ENCODE measurements at places on chromosomes 4 and X.
A peak's percentile ranks its signal among the peaks of the same experiment; 100 is the strongest.

GRCh38 chr4:951594-952468 lies 19.6 kb downstream of the TMEM175 start:
- DNase-seq = no peak

DNA sequence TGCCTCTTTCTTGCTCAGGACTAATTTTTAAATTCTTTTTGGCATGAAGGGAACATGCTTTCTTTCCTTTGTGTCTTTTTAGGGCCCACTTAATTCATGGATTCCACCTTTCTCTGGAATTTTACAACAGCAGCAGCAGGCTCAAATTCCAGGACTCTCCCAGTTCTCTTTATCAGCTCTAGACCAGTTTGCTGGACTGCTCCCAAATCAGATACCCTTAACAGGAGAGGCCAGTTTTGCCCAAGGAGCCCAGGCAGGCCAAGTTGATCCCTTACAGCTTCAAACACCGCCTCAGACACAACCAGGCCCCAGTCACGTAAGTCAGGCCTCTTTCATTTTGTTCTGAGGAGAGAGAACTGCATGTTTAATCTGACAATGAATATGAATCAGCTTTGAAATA lies 2.3 kb downstream of the ODAM start:
- no peak for DNase-seq

DNA sequence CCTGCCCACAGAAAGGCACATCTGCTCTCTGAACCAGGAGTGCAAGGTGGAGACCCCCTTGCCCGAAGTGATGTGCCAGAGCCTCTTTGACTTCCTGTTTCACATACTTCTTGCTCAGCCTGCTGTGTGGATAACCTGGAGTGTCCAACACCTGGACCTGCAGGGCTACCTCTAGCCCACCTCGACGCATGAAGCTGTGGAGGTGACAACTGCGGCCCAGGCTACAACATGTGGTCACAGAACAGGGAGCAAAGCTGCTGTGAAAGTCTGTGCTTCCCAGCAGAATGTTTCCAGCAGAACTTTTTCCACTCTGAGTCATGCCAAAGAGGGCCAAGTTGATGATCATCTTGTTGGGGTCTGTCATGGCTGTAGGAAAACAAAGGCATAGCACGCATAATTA lies 1.5 kb downstream of the GIMD1 start:
- no peak for DNase-seq

DNA sequence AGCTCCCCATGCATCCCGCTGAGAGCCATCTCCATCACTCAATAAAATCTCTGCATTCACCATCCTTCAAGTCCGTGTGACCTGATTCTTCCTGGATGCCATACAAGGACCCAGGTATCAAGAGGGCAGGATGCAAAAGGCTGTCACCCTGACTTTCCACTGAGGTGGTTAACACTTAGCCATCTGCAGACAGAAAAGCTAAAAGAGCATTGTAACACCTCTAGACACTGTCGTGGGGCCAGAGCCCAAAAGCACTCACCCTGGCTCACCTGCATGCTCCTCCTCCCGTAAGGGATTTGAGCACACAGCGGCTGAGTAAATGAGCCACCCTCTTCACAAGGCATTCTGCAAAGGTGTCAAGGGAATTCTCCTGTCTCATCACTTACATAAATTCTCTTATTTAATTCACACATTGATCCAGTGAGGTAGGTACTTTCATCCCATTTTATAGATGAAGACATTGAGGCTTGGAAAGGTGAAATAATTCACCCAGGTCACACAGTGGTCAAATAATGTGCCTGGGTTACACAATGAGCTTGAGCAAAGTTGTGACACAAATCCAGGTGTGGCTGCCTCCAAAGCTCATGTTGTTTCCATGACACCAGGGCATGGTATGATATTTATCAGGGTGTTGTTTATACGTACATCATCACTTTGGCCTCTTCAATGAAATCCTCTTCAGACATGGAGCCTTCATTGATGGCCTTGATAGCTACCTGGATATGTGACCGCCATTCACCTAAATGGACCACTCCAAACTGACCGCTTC lies 48.0 kb downstream of the TXK start:
- no peak for DNase-seq

DNA sequence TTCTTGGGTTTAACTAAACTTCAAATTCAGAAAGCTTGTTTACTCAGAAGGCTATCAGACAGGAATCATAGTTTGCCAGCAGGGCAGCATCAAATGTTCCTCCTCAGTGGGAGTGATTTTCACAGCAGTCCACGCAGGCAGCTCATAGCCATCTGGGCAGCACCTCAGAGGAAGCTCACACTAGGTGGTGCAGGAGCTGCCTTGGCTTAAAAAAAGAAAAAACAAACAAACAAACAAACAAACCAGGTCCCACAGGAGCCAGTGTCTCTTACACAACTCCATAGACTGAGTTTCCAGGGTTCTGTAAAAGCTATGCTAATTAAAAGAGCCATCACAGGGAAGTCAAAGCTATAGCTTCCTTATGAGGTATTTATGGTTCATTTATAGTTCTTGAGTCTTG lies 10.5 kb upstream of the KLHL5 start:
- no peak for DNase-seq

DNA sequence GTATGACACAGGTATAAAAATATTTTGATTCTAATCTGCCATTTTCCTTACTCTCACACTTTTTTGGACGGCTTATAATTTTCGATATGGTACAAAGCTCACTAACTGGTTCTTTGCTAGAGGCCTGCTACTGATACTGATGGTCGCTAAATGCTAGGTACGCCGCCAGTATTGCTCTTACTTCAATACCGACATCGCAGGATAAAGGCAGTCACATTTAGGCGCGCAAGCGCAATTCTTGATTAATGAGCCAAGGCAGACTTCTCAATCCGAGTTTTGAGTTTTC lies 557 bp upstream of the USP38 start:
- no peak for DNase-seq

DNA sequence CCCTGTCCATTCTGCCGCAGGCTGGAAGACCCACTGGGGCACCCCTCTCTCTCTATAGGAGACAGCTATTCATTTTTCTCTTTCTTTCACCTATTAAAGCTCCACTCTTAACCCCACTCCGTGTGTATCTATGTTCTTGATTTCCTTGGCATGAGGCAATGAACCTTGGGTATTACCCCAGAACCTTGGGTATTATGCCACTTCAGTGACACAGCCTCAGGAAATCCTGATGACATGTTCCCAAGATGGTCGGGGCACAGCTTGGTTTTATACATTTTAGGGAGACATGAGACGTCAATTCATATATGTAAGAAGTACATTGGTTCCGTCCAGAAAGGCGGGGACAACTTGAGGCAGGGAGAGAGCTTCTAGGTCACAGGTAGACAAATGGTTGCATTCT lies 13.4 kb downstream of the HTT-AS start:
- DNase-seq = no peak

DNA sequence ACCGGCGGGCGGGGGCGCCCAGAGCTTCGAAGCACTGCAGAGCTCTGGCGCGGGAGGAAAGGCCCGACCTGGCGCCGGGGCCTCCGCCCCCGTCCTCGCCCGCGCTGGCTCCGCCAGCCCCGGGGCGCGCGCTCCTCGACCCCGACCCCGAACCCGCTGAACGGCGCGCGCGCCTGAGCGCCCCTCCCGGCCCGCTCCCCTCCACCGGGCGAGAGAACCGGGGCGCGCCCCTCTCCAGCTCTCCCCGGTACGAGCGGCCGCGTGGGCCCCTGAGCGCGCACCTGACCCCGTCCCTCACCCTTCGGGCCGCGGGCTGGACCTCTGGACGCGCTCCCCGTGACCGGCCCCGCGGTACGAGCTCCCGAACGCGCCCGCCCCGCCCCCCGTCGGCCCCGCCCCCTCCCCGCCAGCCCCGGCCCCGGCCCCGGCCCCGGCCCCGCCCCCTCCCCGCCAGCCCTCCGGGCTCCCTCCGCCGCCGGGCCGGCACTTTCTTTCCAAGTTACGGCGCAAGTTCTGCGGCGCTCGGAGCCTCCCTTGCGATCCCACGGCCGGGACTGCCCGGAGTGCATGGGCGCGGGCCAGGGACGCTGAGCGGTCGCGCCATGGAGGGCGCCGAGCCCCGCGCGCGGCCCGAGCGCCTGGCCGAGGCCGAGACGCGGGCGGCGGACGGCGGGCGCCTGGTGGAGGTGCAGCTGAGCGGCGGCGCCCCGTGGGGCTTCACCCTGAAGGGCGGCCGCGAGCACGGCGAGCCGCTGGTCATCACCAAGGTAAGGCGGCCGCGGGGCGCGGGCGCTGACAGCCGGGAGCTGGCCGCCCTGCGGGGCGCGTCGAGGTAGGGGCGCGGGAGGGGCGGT lies at the start of gene SHROOM2:
SHROOM2 (plus strand) TSS at position 486 of the 854 bp plus-strand sequence; CDS start at position 603, 117 bp downstream.
- DNase-seq = no peak

DNA sequence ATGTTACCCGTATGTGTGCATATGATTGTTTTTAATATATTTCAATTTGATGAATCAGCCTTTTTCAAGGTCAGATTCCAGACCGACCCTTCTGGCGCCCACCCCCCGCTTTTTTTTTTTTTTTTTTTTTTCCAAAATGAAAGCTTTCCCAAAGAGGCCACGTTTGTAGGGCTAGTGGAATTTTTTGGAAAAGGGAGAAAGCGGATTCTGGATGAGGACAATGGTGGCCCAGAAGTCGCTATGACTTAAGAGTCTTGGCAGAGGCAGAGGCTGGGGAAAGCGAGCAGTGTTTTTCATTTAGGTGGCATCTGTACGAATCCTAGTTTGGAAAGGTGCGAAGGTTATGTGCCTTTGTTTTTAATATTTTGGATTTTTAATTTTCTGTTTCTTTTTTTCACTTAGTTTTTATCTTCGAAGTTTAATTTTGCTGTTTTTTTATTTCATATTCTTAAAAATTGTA lies 14.6 kb downstream of the NDUFB11 start:
- no peak for DNase-seq

DNA sequence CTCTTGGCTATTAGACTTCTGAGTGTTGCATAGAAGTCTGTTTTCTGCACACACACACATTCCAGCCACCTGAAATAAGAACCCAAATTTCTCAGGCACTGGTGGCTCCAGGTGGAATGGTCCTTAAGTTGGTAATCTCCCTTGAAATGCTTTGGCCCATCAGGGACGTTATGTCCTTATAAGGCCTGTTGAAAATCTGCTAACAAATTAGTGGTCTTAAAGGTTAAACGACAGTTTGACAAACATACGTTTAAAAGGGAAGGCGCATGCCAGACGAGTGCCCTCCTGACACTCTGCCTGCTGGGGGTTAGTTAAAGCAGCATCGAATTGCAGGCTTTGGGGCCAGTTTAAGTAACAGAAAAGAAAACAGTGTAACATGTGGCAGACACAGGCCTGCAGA lies 125.0 kb downstream of the TBX22 start:
- no peak for DNase-seq

DNA sequence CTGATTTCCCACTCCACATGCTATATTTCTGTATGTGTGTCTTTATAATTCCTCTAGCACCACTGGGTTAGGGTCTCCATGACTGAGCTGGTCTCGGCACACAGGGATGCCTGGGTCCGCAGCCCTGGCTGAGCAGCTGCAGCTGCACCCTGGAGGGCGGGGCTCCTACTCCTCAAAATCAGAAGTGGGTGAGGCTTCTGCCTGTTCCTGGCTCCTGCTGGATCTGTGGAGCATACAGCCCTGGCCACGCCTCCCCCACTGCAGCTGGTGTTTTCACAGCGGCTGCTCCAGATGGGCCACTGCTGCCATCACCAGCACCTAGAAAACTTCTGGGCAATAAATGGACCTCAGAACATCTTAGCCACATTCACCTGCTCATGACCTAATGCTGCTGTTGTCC lies 30.9 kb downstream of the SPCS3 start:
- no peak for DNase-seq

DNA sequence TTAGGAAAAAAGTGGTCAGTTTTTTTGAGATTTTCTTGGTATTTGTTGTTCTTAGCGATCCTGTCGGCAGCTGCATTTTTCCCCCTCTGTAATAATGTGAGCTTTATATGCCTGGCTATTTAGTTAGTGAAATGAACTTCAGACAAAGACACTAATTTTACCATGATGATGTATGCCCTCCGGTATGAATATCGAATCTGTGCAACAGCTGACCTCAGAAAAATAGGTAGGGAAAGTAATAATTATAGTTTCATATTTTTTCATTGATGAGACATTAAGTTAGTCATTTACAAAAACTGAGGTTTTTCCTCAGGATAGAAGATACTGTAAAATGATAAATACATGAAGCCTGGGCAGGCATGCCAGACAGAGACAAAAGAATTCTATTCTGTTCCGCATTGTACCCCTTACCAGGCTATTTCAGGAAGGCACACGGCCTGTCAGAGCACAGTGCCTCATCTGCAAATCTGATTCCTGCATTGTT lies 155.8 kb downstream of the SHROOM3 start:
- DNase-seq = no peak

GRCh38 chrX:71212536-71212935 lies 10.5 kb upstream of the GJB1 start:
- DNase-seq = no peak

DNA sequence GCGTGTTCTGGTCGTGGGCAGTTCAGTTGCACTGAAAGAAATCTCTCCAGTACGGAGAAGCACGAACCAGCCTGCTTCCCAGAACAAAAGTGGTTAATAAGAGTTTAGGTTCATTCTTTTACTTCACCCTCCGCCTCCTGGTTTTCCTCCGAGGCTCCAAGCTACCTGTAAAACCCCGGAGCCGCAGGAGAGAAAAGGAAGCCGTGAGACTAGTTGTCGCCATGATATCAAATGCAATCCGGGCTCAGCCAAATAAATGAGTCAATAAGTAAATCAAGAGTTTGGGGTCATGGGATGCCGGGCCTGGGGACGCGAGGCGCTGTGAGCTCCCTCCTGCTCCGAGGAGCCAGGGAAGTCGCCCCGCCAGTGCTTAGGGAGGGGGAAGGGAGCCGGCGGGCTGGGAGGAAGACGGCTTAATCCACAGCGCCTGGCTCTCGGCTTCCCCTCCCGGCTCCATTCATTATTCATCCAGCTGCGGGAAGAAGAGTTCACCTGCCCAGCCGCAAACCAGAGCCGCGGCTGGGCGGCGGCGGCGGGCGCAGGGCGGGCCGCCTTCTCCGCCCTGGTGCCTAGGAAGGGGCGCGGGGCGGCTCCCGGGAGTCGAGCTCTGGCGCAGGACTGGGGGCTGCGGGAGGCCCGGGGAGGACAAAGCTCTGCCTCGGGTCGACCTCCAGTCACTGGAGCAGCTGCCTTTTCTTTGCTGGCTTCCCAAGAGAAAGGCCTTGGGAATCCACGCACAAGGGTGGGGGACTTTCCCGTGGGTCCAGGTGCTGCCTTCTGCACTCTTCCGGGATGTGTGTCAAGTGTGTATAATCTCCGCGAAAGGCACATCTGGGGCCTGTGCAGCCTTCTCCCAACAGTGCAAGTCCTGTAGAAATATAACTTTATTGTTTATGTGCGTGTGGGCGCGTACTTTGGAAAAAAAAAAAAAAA lies 1.7 kb downstream of the FRAS1 start:
- peak; percentile 63 for DNase-seq

GRCh38 chr4:8383016-8383415 lies 57.5 kb downstream of the ACOX3 start:
- no peak for DNase-seq

DNA sequence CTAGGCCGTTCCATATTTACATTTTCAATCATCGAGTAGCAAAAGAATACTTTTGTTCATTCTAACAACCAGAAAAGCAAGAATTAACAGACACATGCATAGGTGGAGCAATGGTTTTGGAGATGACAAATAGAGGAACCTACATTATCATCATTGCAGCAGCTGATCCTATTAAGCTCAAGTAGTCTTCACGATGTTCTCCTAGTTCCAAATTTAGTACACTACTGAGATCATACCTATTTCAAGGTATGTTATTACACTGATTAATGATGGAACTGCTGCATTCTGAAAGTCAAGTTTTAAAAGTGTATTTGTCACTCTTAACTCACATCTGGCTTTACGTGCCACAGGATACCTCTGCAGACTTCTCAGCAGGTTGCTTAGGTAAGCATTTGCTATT lies 87.4 kb downstream of the ADGRA3 start:
- DNase-seq = no peak

GRCh38 chrX:9995855-9996339 lies 28.7 kb downstream of the CLDN34 start:
- DNase-seq = peak; percentile 14

Data from NCI-H187 (cell line).